ENCODE measurements at places on chromosomes 7 and 10.

GRCh38 chr10:38047666-38048065, 37.2 kb downstream of the ZNF33A start:
- no peak for DNase-seq

DNA sequence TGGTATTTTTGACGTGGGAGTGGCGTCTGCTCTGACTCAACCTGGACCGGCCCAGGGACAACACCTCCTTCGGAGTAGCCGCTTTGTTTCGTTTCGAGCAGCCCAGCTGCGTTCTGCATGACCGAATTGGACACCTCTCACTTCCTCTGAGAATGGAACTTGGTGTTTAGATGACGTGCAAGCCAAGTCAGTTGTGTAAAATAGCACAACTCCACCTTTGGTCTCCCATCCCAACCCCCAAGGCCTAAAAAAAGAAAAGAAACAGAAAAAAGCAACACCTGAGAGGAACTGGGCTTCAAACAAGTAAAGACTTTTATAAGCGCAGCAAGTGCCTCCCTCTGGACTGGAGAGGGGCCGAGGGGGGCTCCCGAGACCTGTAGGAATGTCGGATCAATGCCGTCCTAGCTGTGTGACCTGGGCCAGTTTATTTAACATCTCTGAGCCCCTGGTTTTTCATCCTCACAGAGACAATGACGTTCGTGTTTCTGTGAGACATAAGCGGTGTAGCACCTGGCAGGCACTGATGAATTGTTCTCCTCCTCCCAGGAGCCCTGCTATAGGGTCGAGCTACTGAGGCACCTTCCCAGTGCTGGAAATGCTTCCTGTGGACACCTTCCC, 52.0 kb upstream of the SMNDC1 start:
- peak; percentile 65 for DNase-seq

DNA sequence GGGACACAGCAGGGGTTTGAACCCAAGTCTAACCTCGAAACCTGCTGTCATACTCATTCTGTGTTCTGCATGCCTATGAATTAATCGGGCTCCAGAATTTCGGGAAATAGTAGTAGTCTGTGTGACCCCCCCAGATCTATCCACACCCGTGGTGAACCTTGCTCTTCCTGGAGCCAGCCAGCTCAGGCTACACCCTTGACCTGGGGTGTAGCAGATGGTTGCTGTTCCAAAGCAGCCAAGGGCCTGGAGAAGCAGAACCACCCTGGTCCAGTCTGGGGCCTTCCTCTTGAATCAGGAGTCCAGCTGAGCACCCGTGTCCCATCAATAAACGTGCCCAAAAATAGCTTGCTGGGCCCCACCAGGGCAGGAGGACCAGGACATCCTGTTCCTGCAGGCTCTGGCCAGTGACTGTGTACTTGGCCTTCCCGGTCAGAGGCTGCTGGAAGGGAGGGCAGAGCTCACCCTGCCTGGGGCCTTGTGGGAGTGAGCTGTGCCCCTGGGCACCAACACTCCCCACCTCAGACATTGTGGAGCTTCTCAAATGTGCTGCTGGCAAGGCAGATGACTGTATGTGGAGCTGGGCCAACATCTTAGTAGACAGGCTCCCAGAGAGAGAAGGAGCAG, 101.2 kb upstream of the ZNF716 start:
- no peak for DNase-seq

DNA sequence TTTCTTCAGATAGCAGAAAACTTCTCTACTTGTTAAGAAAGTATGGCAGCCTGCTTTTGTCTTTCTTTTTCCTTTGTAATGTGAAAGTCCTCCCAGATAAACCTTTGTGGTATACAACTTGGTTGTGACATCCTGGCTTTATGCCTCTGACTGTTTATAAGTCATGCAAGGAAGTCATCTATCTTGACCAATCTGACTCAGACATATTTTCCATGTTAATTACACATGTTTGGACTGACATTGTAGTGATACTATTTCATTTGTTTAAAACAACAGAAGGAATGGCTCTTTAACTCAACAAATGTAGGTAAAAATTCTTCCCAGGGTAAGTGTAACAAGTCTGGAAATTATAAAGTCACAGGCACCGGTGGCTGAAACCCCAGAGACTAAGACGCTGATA, 341.6 kb upstream of the MEOX2 start:
- DNase-seq, result no peak
